ENCODE measurements at places on chromosomes 3 and 15.
A peak's percentile ranks its signal among the peaks of the same experiment; 100 is the strongest.

GRCh38 chr3:135131290-135131689, 336.2 kb downstream of the EPHB1 start:
- peak; percentile 79 for DNase-seq

DNA sequence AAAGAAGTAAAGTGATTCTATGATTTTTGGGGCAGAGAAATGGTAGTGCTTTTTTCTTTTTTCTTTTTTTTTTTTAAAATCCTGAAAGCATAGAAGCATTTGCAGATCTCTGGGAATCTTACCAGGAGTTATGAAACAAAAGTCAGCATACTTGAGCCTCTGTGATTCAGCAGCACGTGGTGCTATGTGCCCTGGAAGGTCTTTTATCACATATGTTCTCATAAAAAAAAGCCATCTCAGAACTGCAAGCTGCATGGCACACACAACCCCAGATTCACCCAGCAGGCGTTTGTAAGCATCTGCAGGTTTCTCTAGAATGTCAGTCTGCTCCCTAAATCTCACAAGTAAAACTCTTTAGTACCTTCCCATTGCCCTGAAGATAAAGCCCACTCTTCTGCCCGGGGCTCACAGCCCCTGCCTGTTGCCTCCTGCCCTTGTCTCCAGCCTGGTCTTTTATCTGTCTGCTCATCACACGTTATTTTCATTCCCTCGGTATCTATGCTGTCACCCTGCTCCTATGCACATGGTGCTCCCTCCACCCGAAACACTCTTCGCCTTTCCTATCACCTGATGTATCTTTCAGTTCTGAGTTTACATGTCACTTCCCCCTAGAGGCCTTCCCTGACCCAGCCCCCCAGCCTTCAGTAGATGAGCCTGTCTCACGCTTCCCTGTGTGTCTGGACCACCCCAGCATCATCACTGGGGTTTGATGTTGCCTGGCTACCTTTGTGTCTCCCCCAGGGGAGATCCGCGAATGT, 72.4 kb downstream of the CHDH start:
- DNase-seq, result peak; percentile 60

GRCh38 chr15:69096196-69096595, 64.2 kb upstream of the GLCE start:
- no peak for DNase-seq

- DNase-seq, result no peak
These were observed 56.3 kb downstream of the PTPRG start for GRCh38 chr3:61617651-61618050.

DNA sequence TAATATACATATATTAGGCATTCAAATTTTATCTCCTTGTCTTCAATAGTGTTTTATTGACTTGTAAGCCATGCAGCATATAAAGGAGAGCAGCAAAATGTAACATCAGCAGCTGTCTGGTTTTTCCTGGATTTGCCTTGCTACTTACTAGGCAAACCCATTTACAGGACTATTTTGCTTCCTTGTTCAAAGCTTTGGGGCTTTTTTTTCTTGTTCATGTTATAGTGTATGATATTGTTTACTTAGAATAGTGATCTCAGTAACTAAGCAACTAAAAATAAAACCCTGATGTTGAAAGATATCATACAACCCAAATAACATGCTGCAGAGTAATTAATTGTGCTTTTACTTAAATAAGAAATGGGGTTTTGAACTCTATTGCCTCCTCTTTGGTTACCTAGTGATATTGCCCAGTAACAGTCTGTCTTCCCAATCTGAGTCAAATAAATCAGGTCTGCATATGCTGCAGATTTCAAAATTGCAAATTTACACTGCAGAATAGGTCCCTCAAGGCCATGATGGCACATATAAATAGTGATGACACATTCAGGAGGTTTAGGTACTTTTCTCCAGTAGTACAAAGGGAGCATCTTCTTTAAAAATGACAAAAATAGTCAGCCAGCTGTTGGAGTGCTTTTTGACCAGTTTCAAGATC, 578.1 kb upstream of the NECTIN3 start:
- DNase-seq, result no peak

Measured in SK-N-SH (cell line).